ENCODE measurements at places on chromosomes 1 and 21.

- DNase-seq: no peak
These were observed 21.6 kb downstream of the URB1 start for GRCh38 chr21:32370998-32371766.

- DNase-seq: no peak
These were observed 13.1 kb upstream of the HRNR start for GRCh38 chr1:152237093-152237492.

GRCh38 chr1:38559446-38560165 is 300.0 kb downstream of the RRAGC start:
- DNase-seq: no peak

- no peak for DNase-seq
These were observed 398.3 kb downstream of the SEC16B start for GRCh38 chr1:177571485-177572076.

Measured in occipital lobe (tissue), 3 donors.